ENCODE measurements at places on chromosomes 5 and 9.

DNA sequence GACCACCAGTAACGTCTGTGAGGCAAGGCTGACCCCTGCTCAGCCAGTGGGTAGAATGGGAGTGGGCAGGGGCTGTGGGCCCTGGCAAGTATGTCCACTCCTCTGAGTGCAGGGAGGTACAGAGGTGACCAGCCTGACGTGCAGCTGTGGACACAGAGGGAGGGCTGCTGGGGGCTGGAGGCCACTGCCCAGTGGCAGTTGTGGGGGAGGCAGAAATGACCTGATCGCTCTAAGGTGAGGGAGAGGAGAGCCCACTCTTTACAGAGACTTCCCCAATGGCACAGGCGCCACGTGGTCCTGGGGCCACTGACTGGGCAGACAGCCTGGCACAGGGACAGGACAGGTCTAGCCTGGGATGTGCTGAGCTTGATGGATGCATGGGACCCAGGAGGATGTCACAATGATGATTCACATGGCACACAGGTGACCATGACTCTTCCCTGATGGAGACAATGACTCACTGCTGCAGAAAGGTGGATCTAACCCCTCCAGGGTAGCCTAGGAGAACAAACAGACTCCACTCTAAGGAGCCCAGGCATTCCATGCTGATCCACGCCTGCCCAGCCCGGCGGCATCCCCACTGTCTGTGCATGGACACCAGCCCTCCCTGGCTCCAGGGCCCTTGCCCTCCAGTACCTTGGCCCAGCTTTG lies 7.7 kb downstream of the LPCAT1 start:
- no peaks in the 10 kb centered on the region for H3K27me3 ChIP-seq
- H3K27ac ChIP-seq = no peak overlapping the region
- no peaks in the 10 kb centered on the region for H3K4me1 ChIP-seq
- no peak for DNase-seq
- no peaks in the 10 kb centered on the region for H3K36me3 ChIP-seq
- no peak overlapping the region for H3K4me3 ChIP-seq

DNA sequence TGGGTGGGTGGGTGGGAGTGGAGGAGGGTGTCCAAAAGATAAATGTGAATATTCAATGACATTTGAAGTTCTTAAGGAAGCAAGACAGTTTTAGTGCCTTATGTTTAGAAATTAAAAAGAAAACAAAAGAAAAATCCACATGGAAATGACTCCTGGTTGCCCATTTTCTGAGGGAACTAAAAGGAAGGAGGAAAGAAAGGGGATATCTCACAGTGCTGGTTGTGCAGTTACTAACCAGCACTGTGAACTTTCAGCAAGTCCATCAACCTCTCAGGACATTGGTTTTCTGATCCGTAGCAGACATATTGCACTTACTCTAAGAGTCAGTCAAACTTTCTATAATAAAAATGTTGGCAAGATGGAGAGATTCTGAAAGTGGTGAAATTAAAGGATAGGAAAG lies 431.0 kb upstream of the CLINT1 start:
- H3K27ac ChIP-seq = no peak overlapping the region
- no peak for DNase-seq
- H3K36me3 ChIP-seq = no peaks in the 10 kb centered on the region
- H3K27me3 ChIP-seq = no peaks in the 10 kb centered on the region
- H3K4me3 ChIP-seq = no peak overlapping the region
- H3K4me1 ChIP-seq = no peaks in the 10 kb centered on the region

- no peak for DNase-seq
- no peak overlapping the region for H3K4me3 ChIP-seq
- no peak overlapping the region for H3K27ac ChIP-seq
- peaks cover 5% of the 10 kb centered on the region for H3K4me1 ChIP-seq
- H3K36me3 ChIP-seq = no peaks in the 10 kb centered on the region
Measured at GRCh38 chr5:72840041-72840440, 23.6 kb downstream of the TNPO1 start.

DNA sequence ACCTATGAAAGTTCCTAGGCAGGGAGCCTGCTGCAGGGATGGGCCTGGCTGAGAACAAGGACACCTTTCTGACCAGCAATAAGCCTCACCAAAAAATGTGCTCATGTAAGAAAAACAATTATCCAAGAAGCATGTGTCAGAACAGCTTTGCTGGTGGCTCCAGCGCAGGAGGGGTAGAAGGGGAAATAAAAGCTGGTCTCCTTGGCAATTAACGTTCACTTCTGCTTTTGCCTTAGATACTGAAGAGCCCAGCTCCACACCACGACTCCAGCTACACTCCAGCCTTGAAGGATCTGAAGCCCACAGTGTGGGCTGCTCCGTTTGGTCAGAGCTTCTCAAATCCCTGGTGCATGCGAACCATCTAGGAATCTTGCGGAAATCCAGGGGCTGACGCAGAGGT lies 107.6 kb upstream of the PHYKPL start:
- H3K27ac ChIP-seq = no peak overlapping the region
- no peaks in the 10 kb centered on the region for H3K36me3 ChIP-seq
- no peaks in the 10 kb centered on the region for H3K27me3 ChIP-seq
- DNase-seq = no peak
- no peaks in the 10 kb centered on the region for H3K4me1 ChIP-seq
